ENCODE measurements at places on chromosomes 6 and 20. TPM values are rescaled to one million over a fixed set of nuclear protein-coding genes. Genes with fewer than 3 reads are reported as not detected.

- DNase-seq, result no peak
Observed at GRCh38 chr20:51886341-51886740, 84.0 kb upstream of the SALL4 start.

- DNase-seq, result no peak
Observed at GRCh38 chr20:51446656-51447055, 95.9 kb downstream of the NFATC2 start.

GRCh38 chr20:18254615-18255014 is 33.7 kb upstream of the ZNF133 start:
- no peak for DNase-seq

- no peak for DNase-seq
Observed at GRCh38 chr6:149782337-149782736, 32.8 kb downstream of the PCMT1 start.

DNA sequence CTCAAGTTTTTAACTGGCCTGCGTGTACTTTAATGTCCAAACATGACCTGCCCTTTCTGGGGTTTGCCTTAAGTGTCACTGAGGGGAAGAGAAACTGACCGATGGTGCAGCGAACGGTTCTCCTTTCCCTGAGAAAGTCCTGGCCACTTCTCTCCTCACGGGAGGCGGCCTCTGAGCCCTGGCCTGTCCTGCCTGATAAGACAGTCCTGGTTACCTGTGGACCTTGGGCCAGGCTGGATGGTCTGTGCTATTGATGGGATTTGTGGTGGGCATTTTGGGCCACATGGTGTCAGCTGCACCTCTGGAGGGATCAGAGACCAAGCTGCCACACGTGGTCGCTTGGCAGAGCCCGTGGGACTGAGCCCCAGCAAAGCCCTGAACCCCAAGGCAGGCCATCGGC is 11.6 kb upstream of the NTSR1 start:
- no peak for DNase-seq

DNA sequence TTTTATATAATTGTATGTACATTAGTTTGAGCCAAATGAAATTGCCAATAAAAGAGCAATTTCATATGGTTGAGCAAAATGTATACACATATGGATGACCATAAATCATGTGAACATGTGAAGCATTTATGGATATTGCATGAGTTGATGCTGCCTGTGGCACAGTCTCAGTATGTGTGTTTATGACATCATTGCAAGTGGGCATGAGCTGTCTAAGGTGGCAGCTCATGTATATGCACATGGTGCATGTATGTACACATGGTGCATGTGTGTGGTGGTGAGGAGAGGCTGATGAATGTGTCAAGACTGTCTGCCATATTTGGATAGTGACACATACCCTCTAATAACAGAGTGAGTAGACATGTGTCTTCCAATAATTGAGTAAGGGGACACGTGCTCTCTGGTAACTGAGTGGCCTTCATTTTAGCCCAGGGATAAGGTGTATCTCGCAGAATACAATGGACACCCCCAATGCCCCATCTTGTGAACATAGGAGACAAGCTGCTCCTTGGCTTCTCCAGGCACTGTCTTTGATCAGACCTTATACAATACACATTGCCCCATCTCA is 208.8 kb downstream of the DHX35 start:
- DNase-seq, result no peak

GRCh38 chr6:8831366-8832152 is 396.2 kb upstream of the SLC35B3 start:
- DNase-seq, result no peak

GRCh38 chr20:32110173-32110704 is 725 bp downstream of the TM9SF4 start:
- no peak for DNase-seq

SLC22A16 gene
- total RNA-seq, result not detected

DNA sequence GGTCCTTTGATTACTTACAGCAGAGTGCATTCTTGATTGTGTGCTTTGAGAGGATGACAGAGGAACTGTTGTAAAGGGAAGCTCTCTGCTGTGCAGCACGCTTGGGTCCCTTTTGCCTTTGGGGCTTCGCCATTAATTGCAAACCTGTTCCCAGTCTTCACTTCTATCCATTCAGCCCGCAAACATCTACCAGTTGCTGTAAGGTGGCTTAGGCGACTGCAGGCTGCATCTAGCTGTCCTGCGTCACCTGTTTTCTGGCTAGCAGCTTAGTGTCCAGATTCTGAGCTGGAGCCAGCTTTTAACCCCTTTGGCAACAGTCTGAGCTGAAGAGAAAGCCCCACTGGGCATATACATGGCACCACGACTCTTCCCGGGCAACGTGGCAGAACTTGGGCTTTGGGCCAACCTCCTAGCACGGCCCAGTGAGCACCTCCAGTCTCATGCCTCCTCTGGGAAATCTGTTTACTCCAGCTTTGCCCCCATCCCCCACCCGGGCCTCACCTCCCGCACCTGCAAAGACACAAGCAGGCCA is 2.5 kb upstream of the FASTKD5 start:
- no peak for DNase-seq

DNA sequence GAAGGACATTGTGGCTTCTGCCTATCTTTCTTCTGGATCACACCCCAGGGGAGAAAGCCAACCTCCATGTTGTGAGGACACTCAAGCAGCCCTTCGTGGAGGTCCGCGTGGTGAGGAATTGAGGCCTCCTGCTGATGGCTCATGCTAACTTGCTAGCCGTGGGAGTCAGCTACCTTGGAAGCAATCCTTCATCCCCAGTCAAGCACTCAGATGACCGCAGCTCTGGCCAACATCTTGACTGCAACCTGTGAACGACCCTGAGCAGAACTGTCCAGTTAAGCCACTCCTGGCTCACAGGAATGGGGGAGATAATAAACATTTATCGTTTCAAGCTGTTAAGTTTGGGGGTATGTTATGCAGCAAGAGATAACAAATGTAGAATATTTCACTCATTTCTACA is 10.9 kb upstream of the CNKSR3 start:
- no peak for DNase-seq

- DNase-seq, result no peak
Observed at GRCh38 chr6:45643126-45643525, 265.4 kb upstream of the SUPT3H start.

DNA sequence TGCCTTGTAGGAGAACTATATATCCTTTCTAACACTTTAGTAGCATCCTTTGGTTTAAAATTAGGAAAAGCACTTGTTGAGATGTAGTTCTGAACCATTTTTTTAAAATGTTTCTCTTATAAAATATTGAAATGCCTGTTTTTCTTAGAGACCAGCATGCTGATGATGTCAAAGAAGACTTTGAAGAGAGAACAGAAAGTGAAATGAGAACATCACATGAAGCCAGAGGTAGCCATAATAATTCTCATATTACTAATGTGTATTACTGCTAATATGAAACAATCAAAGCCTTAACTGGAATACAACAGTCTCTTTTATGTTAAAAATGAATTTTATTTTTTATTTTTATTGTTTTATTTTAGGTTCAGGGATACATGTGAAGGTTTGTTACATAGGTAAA is 102.0 kb downstream of the SAMD3 start:
- no peak for DNase-seq

- DNase-seq, result no peak
Observed at GRCh38 chr6:121216928-121217327, 117.4 kb downstream of the TBC1D32 start.

PRIM2 gene
- total RNA-seq, result 12.9 TPM

DNA sequence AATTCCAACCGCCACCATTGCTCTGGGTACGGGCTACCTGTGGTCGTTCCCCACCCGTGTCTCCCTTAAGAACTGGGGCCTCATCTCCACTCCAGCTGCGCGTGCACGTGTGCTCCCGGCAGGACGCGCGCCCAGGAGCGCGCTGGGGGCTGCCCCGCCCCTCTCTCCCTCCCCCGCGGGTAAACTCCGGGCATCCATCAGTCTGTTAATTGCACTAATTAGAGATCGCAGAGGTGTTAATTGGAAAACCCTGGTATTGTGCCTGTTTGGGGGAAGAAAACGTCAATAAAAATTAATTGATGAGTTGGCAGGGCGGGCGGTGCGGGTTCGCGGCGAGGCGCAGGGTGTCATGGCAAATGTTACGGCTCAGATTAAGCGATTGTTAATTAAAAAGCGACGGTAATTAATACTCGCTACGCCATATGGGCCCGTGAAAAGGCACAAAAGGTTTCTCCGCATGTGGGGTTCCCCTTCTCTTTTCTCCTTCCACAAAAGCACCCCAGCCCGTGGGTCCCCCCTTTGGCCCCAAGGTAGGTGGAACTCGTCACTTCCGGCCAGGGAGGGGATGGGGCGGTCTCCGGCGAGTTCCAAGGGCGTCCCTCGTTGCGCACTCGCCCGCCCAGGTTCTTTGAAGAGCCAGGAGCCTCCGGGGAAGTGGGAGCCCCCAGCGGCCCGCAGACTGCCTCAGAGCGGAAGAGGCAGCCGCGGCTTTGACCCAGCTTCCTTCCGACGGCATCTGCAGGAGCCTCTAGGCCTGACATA is 14.4 kb downstream of the FOXP4 start:
- no peak for DNase-seq

DNA sequence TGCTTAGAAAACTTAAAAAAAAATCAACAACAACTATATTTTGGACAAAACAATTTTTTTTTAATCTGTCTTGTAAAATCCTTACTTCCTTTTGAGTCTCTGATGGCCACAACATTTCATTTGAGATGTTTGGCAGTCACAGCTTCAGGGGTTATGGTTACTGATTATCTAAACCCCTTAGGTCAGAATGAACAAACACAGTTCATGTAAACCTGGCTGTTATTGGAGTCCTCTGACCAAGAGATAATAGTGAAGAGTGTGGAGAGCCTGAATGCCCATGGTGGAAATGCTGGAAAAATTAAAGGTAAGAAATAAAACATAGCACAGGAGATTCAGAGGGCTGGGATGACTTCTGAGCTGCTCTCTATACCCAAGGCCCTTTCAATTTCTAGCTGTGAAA is 38.2 kb downstream of the TMX4 start:
- no peak for DNase-seq

DNA sequence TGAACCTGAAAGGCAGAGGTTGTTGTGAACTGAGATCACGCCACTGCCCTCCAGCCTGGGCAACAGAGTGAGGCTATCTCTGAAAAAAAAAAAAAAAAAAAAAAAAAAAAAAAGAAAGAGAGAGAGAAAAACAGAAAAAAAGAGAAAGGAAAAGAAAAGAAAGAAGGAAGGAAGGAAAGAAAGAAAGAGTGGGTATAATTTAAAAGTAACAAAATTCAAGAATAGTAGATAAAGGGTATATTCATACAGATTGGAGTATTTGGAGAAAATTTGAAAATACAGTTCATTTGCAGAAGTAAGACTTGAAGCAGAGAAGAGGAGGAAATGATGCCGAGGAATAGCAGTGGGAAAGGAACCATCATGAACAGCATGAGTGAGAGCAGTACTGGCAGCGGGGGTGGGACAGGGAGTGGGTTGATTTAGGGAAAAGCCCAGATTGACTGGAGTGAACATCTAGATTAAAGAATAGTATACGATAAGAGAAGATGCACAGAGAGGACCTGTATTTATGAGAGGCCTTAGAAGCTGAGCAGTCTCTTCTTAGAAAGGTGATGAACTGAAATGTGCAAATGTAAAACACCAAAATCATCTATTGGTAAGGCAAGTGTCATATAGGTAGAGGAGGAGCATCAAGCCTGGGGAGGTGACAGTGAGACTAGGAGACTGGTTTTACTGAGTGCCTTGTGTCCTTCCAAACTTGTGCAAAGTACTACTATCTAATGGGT is 17.8 kb upstream of the HLA-DRB1 start:
- no peak for DNase-seq

TEAD3 gene
- 9.8 TPM for total RNA-seq

GRCh38 chr6:15442467-15442866 is 196.6 kb downstream of the JARID2 start:
- DNase-seq, result no peak

GRCh38 chr6:106216527-106216926 is 109.0 kb downstream of the ATG5 start:
- no peak for DNase-seq

GRCh38 chr6:84551797-84552196 is 212.6 kb downstream of the TBX18 start:
- DNase-seq, result no peak

DNA sequence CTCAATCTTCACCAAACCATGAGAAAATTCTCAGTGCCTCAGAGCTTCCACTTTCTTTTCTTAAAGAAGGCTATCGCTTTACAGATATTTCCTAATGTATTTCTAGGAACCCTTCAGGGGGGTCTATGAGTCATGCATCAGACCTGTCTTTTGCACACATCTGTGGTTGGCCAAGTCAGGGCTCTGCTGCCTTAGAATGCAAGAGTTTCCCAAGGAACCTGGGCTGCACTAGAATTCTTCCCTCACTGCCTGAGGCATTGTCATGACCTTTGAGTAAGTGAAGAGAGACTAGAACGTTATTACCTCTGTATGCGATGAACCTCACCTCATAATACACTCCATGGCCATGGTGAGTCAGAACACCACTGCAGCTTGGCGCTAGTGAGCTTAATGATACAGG is 365.0 kb upstream of the ID4 start:
- DNase-seq, result no peak

DNA sequence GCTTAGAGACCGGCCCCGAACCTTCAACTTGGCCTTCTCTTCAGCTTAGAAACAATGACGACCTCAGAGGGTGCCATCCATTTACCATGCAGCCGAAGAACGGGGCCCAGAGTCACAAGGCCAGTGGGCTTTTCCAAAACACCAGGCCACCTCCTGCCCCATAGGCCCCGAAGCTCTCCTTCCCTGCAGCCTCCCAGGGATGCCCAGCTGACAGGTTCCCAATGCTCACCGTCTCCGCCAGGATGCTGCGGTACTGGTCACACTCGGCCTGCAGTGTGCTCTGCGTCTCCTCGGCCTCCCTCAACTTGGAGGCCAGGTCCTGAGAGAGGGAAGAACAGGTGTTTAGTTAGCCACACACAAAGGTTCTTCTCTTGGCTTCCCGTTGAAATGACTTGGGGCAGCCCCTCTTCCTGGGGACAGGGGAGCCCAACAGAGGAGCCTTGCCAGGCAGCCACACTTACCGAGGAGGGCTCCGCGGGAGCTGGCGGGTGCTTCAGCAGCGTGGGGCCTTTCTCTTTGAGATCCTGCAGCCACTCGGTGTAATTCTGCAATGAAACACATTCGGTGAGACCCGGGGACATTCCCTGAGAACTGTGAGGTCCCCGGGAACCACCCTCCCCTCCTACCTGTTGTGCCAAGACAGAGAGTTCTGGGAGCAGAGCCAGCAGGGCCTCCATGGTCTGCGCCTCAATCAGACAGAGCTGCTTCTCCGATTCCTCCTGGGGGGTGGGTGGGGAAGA is 51.5 kb downstream of the DSTN start:
- peak; percentile 11 for DNase-seq

GRCh38 chr6:138240476-138241245 is 22.4 kb upstream of the PBOV1 start:
- no peak for DNase-seq

- DNase-seq, result no peak
Observed at GRCh38 chr6:80254716-80255115, 148.2 kb downstream of the BCKDHB start.

CST4 gene
- total RNA-seq, result not detected

GRCh38 chr6:64217721-64218620 is 582.4 kb downstream of the PHF3 start:
- DNase-seq, result no peak

- no peak for DNase-seq
Observed at GRCh38 chr20:4671015-4671414, 50.7 kb upstream of the PRND start.

- peak; percentile 76 for DNase-seq
Observed at GRCh38 chr20:24994470-24995368, 2.2 kb upstream of the APMAP start.

CTAGE9 gene
- not detected for total RNA-seq

- no peak for DNase-seq
Observed at GRCh38 chr6:5938934-5939333, 67.8 kb downstream of the NRN1 start.

GRCh38 chr20:61517419-61517818 is 265.4 kb downstream of the CDH4 start:
- no peak for DNase-seq

- DNase-seq, result no peak
Observed at GRCh38 chr6:104226790-104227446, 632.8 kb downstream of the HACE1 start.
